ENCODE measurements at places on chromosomes 1 and 21. TPM values are rescaled to one million over a fixed set of nuclear protein-coding genes. Genes with fewer than 3 reads are reported as not detected.

DNA sequence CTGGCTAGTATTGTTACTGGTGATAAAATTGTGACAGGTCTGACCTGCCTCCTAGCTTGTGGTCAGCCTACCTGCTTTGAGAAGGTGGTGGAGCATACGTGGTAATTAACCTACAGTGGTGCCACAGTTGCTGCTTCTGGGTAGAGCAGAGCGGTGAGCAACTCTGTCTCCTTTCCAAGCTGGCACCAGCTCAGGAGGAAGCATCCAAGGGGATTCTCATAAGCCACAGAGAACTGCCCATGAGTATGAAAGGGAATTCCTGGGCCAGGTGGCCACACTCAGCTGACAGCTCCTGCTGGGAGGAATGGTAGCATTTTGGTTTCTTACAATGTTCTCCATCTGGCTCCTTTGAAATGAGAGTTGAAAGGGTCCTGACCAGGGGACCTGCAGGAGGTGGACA, 39.4 kb downstream of the ATP2B4 start:
- DNase-seq: peak; percentile 46

DNA sequence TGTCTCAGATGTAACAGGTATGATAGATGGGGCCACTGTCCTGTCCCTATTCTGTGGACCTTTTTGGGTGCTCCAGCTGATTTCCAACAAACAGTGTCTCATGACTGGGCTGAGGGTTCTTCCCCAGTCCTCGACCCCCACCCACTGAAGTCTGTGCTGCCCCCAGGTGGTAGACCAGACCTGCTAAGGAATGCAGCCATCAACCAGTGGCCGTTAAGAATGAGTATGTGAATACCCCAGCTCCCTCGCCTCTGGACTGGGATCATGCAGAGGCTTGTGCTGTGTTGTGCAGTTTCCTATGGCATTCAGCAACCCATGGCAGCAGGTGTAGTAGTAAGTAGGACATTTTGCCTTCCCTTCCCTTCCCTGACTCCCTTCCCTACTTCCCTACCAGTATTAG, 183.1 kb upstream of the KAZN start:
- DNase-seq: no peak

DNA sequence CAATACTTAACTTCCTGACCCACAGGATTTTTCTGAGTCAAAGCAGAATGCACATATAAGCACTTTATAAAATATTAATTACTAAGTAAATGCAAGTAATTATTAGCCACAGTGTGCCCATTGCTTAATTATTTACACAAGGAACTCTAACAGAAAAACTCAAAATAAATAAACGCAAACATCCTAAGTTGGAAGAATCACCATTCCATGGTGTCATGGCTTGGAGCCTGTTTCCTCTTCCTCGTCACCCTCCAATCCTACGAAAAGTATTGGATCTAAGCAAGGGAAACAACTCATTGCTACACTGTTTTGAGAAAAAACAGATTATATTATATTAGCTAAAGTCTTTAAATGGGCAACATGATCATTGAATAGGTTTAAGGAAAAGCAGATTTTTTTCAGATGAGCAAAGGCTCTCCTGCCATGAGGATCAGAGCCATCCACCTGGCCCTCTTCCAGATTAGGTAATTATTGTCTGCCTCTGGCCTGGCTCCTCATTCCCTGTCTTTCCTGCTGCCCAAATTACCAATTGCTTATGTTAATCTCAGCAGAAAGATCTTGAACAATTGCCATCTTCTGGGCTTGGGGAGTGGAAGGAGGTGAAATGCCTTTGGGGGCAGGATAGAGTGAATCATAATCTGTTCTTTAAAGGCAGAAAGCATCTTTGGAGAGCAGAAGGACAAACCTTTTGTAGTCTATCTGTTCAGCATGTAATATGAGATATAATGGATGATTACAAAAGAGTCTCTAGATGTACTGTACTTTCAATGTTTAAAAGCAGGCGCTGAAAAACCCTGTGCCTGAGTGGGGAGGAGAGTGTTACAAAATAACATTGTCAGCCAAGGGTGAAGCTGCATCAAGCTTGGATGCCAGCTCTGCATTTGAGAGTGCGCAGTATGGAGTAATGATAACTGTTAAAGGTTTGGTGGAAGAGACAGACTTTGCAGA, 121.2 kb downstream of the DUSP10 start:
- peak; percentile 23 for DNase-seq

GRCh38 chr1:66527686-66528085, 6.3 kb upstream of the SGIP1 start:
- DNase-seq: peak; percentile 96

CD84 gene
- not detected for polyA plus RNA-seq

Measured in IMR-90 (cell line).